Astrocyte of the cerebellum (primary cell): ENCODE measurements at places on chromosomes 1 and 21.

DNA sequence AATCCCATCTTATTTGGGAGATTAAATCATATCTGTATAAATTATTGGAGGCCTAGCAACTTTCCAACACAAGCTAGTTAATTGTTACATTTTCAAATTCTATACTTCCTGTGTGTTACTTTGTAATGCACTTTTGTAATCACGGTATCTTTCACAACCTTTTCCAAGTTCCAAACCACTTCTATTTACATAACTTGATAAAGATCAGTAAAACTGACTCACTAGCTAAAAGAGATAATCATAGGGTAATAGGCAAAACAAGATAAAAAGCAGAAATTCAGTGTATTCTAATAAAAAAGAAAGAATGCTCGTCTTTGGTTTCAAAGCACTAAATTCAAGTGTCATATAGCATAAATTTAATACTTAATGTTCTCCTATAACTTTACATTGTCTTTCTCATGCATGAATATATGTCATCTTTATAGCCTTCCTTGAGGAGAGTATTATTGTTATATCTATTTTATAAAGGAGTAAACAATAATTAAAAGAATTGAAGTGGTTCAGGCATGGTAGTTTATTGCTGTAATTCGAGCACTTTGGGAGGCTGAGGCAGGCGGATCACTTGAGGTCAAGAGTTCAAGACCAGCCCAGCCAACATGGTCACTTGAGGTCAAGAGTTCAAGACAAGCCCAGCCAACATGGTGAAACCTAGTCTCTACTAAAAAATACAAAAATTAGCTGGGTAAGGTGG, 66.4 kb downstream of the RGS13 start:
- DNase-seq: peak; percentile 32

GRCh38 chr1:1621173-1622009, 6.1 kb downstream of the MIB2 start:
- no peak for DNase-seq

DNA sequence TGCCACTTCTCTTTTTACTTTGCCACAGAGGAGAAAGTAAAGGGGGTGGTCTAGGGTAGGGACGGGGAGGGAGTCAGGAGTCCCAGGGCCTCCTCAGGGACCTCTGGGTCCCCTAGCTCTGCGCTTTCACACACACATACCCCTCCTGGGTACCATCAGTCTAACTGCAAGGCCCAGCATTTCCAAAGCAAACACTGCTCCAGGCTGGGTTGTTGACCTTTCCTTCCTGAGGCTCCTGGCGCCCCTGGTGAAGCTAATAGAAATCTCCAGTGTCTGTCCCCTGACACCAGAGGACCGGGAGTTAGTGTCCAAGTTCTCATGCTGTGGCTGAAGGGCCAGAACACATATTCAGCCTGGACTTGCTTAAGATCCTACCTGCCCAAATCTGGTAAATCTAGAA, 3.9 kb downstream of the TMEM63A start:
- no peak for DNase-seq

DNA sequence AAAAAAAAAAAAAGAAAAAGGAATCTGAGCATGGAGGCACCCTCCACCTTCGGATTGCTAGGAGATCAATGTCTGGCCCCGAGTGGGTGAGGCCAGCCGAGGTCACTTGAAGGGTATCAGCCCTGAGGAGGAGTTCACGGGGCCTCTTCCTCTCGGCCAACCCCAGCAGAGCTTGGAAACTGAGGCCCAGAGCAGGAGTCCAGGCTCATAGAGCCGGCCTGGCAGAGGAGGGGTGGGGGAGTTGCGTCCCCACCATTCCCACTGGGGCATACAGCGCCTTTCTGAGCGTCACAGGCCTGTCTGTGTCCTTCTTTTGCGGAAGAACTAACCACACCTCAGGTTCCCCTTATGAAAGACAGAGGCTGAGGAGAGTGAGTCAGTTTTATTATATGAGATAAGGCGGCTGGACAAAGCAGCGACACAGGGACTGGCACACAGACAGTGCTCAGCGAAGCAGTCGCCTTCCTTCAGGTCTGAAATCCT, 17.1 kb upstream of the EPHA2 start:
- no peak for DNase-seq
